ENCODE measurements at places on chromosomes 6 and 20.

GRCh38 chr6:147438758-147439528 is 69.5 kb upstream of the SAMD5 start:
- no peak for DNase-seq

- no peak for DNase-seq
Observed at GRCh38 chr20:22071841-22072240, 366.4 kb downstream of the PAX1 start.

GRCh38 chr6:40276141-40276540 is 311.0 kb downstream of the LRFN2 start:
- no peak for DNase-seq

DNA sequence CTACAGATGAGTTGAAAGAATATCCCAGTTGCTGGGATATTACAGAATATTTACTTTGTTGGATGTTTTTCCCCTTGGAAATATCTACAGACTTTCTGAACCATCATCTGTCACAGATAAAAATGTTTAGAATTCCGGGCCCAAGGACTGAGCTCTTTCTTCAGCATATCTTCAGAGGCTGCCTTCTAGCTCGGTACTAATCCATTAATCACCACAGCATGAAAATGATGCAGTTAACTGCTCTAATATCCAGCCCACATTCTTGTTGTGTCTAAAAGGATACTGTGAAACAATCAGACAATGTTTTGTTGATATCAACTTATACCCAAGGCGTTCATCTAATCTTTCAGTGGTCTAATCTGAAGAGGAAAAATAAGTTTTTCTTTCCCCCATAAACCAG is 247.4 kb downstream of the TBC1D32 start:
- DNase-seq = no peak

DNA sequence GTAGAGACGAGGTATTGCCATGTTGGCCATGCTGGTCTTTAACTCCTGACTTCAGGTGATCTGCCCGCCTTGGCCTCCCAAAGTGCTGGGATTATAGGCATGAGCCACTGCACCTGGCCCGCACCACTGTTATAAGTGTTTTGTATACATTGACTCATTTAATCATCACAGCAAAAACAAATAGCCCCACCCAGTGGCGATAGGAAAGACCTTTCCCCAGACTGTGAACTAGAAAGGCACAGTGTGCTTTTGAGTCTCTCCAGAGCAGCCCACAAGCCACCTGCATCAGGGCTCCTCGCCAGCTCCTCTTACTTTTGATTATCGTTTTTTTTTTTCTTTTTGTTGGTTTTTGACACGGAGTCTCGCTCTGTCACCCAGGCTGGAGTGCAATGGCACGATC is 27.9 kb upstream of the ZFP64 start:
- DNase-seq = no peak

GRCh38 chr20:2382833-2383232 is 2.1 kb downstream of the TGM6 start:
- DNase-seq = no peak

DNA sequence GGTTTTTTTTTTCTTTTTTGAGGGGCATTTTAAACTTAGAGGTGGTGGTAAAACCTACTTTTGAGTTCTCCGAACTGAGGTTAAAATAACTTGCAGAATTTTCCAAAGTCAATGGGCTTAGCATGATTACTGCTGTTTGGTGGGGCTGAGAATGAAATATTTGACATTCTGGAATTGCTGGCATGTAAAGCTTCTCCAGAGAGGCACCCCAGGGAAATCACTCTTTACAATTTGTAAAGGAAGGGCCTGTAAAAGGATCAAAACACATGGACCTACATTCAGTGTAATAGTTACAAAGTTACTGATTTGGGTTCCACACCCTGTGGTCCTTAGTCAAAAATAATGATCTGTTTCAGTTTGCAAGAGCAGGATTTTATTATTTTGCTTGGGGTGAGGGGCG is 5.5 kb downstream of the FAM217B start:
- DNase-seq = no peak

GRCh38 chr6:166906376-166907044 is 49.8 kb downstream of the RNASET2 start:
- DNase-seq = no peak

GRCh38 chr20:61073376-61073775 is 178.7 kb upstream of the CDH4 start:
- no peak for DNase-seq

- no peak for DNase-seq
Observed at GRCh38 chr20:43300901-43301300, 111.2 kb upstream of the PTPRT start.

DNA sequence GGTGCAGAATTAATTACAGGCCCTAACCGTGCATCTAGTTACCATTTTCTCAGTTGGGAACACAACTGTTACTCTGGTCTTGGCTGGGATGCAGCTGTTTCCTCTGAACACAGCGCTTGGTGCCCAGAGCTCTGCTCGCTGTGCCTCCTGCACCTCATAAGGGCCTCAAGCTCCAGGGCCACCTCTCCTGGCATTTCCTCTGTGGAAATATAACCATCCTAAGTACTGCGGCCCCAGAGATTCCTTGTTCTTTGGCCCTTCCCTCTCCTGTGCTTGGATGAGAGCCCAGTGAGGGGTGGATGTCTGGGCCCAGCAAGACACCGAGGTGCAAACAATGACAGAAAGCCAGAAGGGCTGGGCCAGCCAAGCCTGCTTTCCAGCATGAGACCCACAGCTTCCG is 169.9 kb upstream of the CST7 start:
- no peak for DNase-seq

GRCh38 chr20:19376451-19377229 is 164.2 kb downstream of the SLC24A3 start:
- DNase-seq = no peak

- no peak for DNase-seq
Observed at GRCh38 chr20:35369804-35370203, 42.0 kb downstream of the UQCC1 start.

GRCh38 chr20:20373091-20373571 is 5.2 kb downstream of the INSM1 start:
- no peak for DNase-seq

- no peak for DNase-seq
Observed at GRCh38 chr20:8464368-8464767, 332.3 kb downstream of the PLCB1 start.

- DNase-seq = no peak
Observed at GRCh38 chr20:57653910-57654309, 33.7 kb upstream of the ZBP1 start.

DNA sequence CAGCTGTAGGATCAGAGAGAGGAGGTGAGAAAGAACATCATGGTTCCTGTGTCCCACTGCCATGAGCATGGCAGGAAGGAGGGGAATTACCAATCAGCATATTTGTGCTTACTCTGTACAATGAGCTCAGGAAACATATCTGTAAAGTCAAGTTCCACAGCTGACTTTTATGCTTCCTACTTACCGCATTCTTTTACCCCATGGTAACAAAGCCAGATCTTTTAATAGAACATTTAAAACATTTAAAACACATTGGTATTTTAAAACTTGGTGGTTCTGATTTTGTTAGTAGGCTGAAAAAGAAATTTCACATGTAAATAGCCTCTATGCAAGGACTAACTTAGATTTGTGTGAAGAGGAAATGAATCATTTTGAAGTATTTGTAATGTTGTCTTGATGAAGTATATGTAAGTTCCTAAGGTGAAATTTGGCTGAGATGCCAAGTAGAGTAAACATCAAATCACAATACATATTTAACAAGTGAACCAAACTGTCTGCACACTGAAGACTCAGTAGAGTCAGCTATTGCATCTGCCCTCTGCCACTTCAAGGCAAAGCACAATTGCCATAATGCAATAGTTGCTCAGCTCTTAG is 114.7 kb downstream of the GJA10 start:
- DNase-seq = no peak

DNA sequence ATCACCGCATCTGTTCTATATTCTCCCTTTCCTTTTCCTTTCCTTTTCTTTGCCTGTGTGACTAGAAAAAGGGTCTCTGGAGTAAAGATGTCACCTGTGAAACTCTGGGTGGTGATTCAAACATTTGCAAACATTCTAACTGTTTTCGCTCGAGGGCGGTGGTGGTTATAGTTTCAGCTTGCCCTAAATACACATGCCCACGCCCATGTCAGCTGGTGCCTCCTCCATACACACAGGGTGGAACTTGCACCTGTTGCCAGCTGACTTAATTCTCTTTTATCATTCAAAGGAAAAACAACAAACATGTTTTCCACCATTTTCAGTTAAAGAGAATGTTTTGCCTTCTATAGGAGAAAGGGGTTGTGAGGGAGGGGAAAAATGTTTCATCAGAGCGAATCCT is 381.9 kb upstream of the ARID1B start:
- DNase-seq = no peak

- no peak for DNase-seq
Observed at GRCh38 chr6:169970306-169970988, 219.0 kb downstream of the ERMARD start.

- DNase-seq = no peak
Observed at GRCh38 chr6:168628732-168629245, 187.8 kb downstream of the SMOC2 start.

DNA sequence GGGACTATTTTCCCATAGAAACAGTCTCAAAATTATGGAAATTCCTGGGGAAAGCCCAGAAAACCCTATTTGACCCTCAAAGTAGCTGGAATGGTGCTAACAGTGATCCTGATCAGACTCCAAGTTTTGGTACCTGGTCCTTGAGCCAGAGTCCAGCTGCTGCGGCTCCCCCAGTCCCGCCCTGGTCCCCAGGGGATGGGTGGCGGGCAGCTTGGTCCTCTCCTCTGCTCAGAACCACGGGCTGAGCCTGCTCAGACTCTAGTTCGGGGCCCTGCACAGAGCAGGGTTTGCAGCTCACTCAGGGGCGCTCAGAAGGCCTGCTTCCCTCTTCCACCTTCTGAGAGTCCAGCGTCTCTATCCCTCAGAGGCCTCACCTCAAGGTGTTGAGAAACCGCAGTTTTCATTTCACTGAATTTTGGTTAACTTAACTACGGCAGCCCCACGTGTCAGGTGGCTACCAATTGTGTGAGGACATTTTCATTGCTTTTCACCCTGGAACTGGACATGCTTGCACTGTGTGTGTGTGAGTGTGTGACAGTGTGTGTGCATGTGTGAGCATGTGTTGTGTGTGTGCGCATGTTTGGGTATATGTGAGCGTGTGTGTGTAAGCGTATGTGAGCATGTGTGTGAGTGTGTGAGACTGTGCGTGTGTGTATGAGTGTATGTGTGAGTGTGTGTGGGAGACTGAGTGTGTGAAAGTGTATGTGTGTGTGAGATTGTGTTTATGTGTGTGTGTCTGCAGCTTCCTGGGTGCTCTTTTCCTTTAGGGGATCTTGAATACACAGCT is 44.2 kb upstream of the PDE10A start:
- no peak for DNase-seq
